ENCODE measurements at places on chromosomes 7 and 10. TPM values are rescaled to one million over a fixed set of nuclear protein-coding genes. Genes with fewer than 3 reads are reported as not detected.

- DNase-seq, result no peak
Observed at GRCh38 chr10:69022611-69023010, 34.0 kb downstream of the KIFBP start.

Gene REEP3
- total RNA-seq, result 34.6 TPM

GRCh38 chr7:128005117-128005516 lies 26.1 kb downstream of the LRRC4 start:
- DNase-seq, result no peak

GRCh38 chr10:61987951-61988379 lies 86.5 kb downstream of the ARID5B start:
- no peak for DNase-seq

DNA sequence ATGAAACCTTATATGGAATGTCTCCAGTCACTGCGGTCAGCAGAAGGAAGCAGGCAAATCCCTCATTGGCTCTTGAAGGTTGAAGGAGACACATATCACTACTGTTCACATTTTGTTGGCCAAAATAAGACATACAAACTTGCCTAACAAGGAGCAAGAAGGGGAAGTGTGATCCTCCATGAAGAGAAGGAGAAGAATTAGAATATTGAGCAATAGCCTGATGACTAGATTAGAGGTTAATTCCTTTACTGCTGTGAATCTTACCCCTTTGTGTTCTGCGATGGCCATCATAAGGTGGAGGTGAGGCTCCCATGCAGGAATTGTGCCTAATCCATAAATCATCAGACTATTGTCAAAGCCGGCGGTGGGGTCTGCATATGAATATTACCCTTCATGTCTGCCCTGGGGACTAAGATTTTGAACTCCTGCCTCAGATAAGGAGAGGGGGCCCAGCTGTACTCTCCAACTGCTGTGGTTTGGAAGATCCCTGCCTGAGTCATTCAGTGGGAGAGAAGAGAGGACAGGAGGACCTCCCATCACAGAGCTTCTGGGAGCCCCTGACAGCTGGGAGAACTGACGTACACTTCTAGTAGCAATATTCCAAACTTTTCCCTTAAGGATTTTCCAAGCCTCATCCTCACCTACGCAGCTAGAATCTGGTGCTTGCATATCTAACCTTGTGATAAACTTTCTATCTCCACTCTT lies 398.5 kb downstream of the REEP3 start:
- no peak for DNase-seq

DNA sequence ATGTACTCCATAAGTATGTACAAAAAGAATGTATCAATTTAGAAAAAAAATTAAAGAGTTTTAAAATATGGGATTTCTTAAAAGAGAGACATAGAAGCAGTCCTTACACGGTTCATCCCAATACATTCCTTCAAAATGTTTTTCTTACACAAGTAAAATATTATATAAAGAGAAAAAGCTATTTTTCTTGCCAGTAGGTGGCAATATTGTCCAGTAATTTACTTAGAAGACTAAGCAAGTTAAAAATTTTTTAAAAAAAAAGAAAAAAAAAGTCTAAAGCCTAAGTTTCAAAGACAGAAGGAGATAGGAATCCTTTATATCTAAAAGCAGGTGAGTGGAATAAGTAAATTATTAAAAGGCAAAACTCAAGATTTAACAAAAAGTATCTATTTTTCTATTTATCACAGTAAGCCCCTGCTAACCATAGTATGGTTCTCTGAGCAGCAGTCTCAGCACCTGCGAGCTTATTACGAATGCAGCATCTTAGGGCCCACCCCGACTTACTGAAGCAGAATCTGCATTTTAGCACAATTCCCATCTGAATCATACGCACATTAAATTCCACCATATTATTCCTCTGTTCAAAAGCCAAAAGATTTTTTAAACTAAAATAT lies 240.6 kb downstream of the DGKI start:
- DNase-seq, result no peak

DNA sequence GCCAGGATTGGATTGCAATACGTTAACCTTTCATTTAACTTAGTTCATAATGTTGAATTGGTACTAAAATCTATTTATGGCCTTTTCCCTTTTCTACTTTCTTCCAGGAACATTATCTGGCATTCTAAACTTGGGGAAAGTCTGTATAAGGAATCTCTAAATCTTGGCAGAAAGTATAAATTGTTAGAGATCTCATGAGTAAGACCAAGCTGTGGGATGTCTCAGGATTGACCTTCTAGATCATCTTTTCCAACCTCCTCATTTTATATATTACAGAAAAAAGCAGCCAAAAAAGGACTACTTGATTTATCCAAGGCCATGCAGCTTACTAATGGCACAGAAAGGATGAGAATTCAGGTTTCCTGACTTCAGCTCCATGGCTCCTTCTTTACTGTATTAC lies 598.3 kb downstream of the INHBA start:
- peak; percentile 47 for DNase-seq

Gene VENTX
- 3.3 TPM for total RNA-seq

Gene DYNC1I1
- total RNA-seq, result 2.6 TPM

- no peak for DNase-seq
Observed at GRCh38 chr10:55519264-55519663, 718.2 kb upstream of the PCDH15 start.

Gene KLF6
- total RNA-seq, result 230 TPM

Gene EVX1
- not detected for total RNA-seq

- no peak for DNase-seq
Observed at GRCh38 chr10:17199351-17199804, 2.1 kb downstream of the TRDMT1 start.

DNA sequence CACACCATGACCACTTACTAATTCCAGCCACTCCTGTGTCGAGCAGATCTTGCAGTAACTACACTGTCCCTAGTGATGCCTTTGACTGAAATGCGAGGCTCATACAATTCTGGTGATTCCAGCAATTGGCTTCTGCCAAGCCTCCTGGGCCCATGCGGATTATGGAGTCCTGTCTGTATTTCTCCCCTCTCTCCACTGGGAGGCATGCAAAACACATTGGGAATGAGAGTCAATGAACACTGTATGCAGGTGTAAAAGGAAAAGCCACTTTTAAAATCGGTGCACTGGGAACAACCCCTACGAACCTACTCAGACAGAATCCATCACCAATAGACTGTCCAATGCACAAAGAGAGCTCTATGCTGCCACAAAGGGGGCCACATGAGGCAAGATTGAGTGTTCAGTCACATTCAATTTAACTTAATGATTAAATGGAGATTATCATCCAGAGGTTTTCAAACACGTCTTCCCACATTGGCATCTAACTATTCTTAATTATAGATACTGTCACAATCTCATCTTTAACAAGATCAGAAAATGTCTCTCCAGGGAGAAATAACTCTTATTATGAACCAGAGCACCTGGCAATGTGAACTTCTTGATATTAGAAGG lies 550.6 kb downstream of the GLRX3 start:
- peak; percentile 79 for DNase-seq

- DNase-seq, result no peak
Observed at GRCh38 chr10:132448248-132448731, 51.3 kb downstream of the PWWP2B start.

DNA sequence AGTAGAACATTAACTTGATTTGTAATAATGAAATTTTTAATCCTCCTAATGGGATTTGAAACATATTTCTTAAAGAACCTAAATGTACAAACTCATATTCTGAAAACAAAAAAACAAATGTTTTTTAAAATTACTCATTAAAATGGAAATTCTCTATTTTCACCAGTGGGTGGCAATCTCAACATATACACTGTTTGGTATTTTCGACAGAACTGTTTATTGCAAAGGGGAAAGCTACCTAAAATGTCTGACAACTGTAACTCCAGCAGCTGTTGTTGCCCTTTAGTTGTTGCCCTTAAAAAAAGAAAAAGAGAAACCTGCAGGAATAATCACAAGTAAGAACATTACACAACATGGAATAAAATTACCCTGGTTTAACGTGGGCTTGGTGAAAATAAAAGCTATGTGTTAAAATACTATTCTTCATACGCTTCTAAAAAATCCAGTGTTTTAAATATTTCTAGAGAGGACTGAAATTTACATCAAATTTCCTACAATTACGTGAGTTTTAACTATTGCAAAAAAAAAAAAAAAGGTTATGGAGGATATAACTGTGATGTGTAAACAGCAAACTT lies 54.5 kb downstream of the COL1A2 start:
- peak; percentile 73 for DNase-seq

GRCh38 chr10:125979976-125980375 lies 83.6 kb downstream of the FANK1 start:
- no peak for DNase-seq

Gene PAPOLB
- 0.06 TPM for total RNA-seq

GRCh38 chr7:129434675-129435318 lies 565 bp downstream of the STRIP2 start:
- peak; percentile 52 for DNase-seq

GRCh38 chr7:139679731-139680594 lies 97.8 kb downstream of the HIPK2 start:
- peak; percentile 65 for DNase-seq

Gene UNCX
- total RNA-seq, result 2.0 TPM

- no peak for DNase-seq
Observed at GRCh38 chr7:158101821-158102450, 485.7 kb downstream of the PTPRN2 start.

- no peak for DNase-seq
Observed at GRCh38 chr10:126939706-126940105, 34.5 kb downstream of the DOCK1 start.

DNA sequence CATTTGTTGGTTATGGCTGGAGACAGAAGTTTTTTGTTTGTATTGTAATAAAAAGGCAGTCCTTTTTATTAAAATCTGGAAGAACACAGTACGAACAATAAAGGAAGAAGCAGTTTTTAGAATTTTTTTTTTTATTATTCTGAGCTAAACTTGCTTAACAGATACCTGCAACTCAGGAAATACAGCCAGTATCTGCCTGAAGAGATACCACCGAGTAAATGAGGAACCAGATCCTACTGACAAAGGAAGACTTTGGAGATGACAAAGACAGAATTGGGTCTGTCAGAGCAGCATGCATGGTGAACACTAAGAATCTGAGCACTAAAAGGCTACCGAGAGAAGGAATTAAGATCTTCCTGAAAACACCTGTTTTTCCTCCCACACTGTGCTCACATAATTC lies 1335.9 kb upstream of the SORCS1 start:
- DNase-seq, result no peak

Gene LIMK1
- 23.8 TPM for total RNA-seq

Gene PNLIPRP3
- total RNA-seq, result not detected

DNA sequence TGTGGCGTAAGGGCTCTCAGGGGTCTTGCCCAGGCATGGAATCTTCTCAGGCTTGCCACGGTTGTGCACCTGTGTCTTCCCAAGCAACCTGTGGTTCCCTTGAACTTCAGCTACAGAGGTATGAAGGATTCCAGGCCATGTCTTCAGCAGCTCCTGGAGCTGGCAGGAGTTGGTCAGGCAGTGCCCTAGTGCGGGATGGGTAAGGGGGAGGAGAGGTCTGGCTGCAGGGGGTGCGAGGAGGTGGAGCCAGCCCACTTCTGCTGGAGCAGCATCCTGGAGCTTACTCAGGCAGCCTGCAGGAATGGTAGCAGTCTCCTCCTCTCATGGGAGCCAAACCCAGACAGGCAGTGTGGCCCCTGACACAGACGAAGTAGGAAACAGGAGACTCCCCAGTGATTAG lies 3.8 kb upstream of the TRIL start:
- peak; percentile 50 for DNase-seq

DNA sequence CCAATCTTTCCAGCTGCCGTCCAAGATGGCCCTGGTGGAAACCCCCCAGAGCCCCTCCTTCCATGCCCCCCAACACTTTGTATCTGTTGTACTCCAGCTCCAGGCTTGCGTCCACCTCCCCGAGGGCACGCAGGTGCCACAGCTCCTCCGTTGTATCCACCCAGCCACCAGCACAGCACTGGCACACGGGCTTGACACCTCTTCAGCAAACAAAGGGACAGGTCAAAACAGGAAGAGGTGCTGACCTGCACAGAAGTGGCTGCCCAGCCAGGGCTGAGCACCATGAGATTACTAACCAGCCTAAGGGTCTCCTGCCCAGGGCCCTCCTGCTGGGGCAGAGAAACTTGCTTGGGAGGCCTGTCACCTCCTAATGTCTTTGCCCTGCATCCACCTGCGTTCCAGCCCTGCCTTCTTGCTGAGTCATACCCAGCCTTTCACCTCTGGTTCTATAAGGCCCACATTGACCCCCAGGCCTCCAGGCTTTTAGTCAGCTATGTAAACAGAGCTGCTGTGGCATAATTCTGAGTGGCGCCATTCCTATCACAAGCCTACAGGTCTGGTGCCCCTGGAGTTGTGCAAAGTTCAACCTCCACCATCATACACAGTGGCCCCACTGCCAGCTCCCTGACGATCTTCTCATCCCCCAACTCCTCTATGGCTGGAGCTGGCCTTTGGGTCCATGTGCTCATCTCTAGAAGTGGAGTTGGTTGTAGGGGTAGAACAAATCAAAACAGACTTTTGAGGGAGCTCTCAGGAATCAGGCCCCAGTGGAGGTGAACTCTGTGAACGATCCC lies 20.9 kb downstream of the SLC29A3 start:
- no peak for DNase-seq

Gene VSTM4
- 8.5 TPM for total RNA-seq

Gene SPDYE6
- not detected for total RNA-seq

GRCh38 chr7:12161146-12161545 lies 49.9 kb upstream of the TMEM106B start:
- no peak for DNase-seq

Data from kidney (tissue), 22 donors.